ENCODE measurements at places on chromosomes 16 and 17.

GRCh38 chr16:4496305-4496704 lies 20.1 kb downstream of the HMOX2 start:
- DNase-seq, result no peak

GRCh38 chr16:48353565-48354163 lies 31.5 kb downstream of the SIAH1 start:
- peak; percentile 89 for DNase-seq

GRCh38 chr17:4497101-4497824 lies 1.4 kb upstream of the SPNS2 start:
- no peak for DNase-seq

GRCh38 chr17:2964831-2965230 lies 98.6 kb downstream of the OR1D5 start:
- DNase-seq, result no peak

All from Karpas-422 (cell line).